ENCODE measurements at places on chromosomes 6 and 20.

DNA sequence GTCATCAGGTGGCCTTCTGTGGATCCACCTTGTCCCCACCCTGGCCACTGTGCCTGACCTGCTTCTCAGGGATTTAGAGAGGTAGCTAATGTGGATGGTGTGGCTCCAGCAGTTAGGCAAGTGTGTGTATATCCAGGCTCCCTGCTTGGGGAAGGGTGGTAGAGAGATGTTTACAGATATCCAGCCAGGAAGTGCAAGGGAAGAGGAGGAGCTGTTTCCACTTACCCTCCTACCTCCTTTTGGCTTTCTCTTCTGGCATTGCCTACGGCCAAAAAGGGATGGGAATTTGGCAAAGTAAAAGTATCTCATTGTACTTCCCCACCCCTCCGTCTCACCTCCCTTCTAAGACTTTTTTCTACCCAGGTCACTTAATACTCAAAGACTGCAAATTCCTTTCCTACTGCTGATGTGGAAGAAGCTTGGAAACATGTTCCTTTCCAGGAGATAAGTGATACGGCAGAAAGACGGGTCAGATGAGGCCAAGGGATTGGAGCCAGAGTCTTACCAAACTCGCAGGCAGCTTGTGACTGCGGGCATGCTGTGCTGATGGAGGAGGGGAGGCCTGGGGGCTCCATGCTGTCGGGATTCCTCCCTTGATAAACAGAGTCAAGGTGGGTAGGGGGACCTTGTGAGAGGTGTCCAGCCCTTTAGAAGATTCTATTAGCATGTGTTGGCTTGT is 253.4 kb downstream of the PRL start:
- no peak for DNase-seq

DNA sequence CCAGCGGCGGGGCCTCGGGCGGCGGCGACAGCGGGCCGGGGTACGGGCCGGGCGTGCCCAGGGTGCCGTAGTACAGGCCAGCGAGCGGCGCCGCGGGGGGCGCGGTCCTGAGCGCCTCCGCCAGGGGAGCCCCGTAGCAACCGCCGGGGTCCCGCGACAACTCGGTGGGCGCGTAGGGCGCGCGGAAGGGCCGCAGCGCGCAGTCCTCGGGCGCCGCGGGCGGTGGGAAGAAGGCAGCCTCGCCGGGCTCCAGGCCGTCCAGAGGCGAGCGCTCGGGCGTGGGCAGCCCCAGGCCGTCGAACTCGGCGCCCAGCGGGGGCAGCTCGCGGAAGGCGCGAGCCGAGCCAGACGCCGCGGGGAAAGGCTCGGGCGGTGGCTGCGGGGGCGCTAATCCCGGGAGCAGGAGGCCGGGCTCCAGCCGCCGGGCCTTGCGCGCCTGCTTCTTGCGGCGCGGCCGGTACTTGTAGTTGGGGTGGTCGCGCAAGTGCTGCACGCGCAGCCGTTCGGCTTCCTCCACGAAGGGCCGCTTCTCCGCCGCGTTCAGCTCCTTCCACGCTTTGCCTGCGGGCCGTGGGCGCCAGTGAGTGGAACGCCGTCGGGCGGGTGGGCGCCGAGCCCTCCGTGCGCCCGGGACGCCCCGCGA is 916 bp downstream of the SOX18 start:
- DNase-seq: no peak

- DNase-seq: no peak
Measured at GRCh38 chr6:63368347-63368746, 48.6 kb upstream of the LGSN start.

- DNase-seq: no peak
Measured at GRCh38 chr6:32413427-32414047, 6.6 kb upstream of the BTNL2 start.

All from HS-5 (cell line).